ENCODE measurements at places on chromosomes 4 and X.

DNA sequence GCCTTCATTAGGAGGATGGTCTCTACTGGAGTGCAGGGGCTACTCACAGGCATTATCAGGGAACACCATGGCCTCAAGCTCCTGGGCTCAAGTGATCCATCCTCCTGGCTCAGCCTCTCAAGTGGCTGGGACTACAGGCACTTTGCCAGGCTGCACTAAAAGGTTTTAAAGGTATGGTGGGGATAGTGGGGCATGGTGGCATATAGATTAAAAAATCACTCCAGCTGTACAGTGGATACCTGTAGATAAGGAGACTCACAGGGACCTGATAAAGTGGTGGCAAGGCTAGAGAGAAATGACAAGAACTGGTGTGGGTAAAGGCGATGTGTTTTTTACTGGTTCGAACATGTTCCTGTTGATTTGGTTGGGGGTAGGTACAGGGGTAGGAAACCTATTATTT, 5.9 kb downstream of the ZAR1 start:
- no peak for DNase-seq

DNA sequence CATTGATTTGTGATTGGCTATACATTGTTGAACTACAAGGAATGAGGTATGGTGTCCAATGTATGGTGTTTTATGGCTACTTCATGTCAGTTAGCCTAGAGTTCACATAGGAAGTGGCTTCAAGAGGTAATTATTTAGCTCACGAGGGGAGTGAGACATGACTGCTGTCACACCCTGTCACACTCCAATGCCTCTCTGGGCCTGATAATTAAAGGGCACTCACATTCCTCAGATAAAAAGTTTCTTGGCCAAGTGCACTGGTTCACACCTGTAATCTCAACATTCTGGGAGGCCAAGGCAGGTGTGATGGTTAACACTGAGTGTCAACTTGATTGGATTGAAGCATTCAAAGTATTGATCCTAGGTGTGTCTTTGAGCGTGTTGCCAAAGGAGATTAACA, 65.0 kb upstream of the DDX60 start:
- DNase-seq, result no peak

- no peak for DNase-seq
These were observed 76.1 kb downstream of the ZNF518B start for GRCh38 chr4:10381146-10381545.

GRCh38 chr4:177480795-177481194, 38.6 kb upstream of the AGA start:
- DNase-seq, result no peak

- DNase-seq, result no peak
These were observed 486.6 kb upstream of the TENM3 start for GRCh38 chr4:181756451-181757095.

GRCh38 chr4:114636192-114636935, 37.8 kb downstream of the UGT8 start:
- no peak for DNase-seq

- DNase-seq, result no peak
These were observed 264.9 kb upstream of the PRPS2 start for GRCh38 chrX:12526306-12526705.

DNA sequence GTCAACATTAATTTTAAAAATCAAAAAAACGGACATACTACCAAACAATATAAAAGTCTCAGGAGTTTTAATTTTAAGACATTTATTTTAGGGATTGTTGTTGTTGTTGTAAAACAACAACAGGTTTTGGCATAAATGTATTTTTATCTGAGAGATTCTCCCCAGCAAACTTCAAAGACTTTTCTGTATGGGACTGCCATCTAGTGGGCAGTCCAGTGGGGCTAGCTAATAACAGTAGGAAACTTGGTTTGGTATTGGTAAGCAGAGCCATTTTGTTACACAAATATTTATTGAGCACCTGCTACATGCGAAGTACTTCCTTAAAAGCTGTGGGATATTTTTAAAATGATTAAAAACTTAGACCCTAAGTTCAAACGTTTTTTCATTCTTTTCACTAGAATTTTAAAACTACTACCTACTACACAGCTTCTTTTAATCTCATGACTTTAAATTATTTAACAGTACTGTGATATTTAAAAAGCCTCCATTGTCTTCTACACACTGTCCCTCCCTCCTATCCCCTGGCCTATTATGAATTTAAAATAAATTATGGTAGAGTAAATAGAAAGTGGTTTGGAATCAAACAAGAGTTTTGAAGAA, 1028.4 kb upstream of the INTU start:
- DNase-seq, result no peak

- DNase-seq, result no peak
These were observed 293.4 kb upstream of the IGFBP7 start for GRCh38 chr4:57403591-57403990.

DNA sequence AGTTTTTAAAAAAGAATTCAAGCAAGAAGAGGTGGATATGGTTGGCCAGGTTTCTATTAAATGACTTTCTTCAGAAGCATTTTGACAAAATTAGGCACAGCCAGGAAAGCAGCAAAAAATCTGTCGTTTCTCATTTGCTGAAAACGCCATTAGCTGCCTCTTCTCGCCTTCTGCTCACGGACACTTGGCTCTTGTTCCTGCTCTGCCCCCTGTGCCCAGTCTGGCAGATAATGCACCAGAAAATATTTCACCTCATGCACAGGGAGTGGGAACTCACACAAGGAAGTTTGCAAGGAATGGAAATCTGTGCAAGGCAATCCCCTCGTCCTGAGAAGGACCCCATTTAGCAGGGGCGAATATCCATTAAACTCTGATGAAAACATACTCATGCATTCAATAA, 260.0 kb downstream of the PACRGL start:
- DNase-seq, result no peak

GRCh38 chr4:2103127-2103842, 44.2 kb downstream of the NAT8L start:
- DNase-seq, result no peak
